ENCODE measurements at places on chromosomes 3 and 15.

GRCh38 chr3:24357635-24358034 lies 137.0 kb downstream of the THRB start:
- no peak for DNase-seq

- peak; percentile 14 for DNase-seq
Observed at GRCh38 chr3:51777985-51778384, 1.1 kb downstream of the IQCF6 start.

- DNase-seq = no peak
Observed at GRCh38 chr3:140308535-140308934, 369.3 kb upstream of the TRIM42 start.

DNA sequence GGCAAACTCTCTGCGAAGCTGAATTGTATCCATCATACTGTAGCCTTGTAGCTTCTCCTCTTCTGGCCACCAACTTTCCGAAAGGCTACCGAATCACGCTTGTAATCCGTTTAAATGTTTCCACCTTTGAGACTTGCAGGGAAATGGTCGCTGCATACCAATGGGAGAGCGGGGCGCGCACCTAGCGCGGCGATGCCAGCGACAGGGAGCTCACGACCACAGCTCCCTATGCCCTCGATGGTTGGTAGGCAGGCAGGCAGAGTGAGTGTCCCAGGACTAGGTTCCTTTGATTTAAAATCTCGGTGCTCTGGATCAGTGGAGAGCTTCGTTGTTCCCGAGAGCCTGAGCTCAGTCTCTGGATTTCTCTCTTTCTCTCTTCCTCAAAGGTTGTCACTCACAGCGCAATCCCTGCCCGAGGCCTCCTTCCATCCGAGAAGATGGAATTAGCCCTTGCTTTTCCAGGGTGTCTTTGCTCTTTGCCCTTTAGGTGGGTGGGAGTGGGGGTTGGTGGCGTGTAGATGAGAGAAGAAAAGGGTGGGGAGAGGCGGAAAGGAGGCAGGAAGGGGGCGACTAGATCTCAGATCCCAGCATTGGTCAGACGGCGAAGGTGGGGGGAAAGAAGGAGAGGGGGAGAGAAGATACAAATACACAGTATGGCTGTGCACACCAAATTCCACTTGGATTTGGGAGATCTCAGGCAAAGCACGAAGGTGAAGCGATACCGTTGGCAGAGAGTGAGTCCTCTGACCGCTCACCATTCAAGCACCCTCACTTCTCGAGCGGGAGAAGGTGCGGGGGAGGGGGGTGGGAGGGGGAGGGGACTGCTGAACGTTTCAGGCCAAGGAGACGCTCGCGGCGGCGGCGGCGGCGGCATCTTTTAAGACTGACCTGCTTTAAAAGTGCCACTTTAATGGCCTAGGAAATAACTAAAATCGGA lies at the start of gene SLITRK3:
Gene SLITRK3, minus strand, starts transcription at position 745 of the 937 bp plus-strand sequence. CDS start 5,554 bp downstream, outside the sequence.
- DNase-seq = no peak

DNA sequence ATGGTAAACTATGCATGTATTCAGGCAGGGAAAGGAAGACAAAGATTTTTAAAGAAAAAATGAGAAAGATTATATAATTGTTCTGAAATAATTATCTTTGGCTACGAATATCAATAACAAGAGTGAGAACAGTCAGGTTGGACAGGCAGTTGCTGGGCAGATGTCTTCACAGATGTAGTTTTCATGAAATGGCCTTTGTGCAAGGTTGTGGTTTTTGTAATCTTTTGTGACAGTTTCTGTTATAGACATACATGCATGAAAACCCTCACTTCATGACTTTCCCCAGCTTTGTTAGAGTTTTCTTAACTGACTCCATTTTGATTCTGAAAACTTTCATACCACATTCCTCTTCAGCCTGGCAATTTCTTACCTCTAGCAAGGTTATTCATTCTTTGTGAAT lies 34.9 kb upstream of the SLC25A36 start:
- no peak for DNase-seq

DNA sequence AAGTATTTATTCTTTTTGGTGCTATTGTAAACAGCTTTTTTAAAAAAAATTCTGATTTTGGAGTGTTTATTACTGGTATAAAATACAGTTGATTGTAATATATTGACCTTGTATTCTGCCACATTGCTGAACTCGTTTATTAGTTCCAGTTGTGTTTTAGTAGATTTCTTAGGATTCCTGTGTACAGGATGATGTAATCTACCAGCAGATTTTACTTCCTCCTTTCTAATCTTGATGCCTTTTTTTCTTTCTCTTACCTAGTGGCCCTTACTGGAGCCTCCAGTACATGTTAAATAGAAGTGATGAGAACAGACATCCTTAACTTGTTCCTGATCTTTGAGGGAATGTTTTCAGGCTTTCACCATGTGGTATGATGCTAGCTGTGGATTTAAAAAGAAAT lies 70.4 kb upstream of the KY start:
- DNase-seq = no peak

DNA sequence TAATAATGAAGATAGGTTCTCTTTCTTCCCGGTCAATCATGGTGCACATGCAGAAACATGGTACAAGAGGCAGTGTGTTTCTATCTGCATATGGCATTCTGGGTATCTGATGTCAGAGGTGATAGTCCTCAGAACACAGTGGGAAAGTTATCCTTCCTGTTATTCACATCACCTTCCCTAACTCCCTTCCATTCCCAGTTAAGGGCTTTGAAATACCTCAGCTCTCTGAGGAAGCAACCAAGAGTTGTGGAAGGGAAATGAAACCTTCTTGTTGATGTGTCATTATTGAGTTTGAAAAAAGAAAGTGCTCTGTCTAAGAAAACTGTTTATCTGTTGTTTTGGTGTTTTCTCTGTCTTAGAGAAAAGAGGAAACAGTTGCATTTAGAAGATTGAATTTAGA lies 21.9 kb upstream of the P2RY13 start:
- DNase-seq = no peak

- no peak for DNase-seq
Observed at GRCh38 chr15:38862099-38862498, 297.5 kb upstream of the RASGRP1 start.

- no peak for DNase-seq
Observed at GRCh38 chr3:13122081-13123012, 49.1 kb upstream of the IQSEC1 start.

DNA sequence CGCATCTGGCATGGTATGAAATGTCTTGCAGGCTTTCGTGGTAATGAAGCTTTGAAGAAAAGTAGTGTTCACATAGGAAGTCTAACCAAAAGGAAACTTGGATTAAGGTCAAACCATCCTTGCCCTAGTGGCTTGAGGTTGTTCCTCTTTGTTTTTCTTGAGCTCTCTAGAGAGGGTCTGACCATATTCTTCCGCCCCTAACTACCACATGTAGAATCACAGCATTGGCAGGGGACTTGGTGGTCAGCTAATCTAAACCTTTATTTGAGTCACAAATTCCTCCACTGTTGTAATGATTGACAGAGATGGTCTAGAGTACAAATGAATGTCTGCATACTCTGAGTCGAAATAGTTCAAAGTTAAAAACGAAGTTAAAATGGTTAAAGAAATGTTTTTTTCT lies 39.1 kb upstream of the PHLDB2 start:
- no peak for DNase-seq

Data from LNCaP clone FGC (cell line).